Stimulated activated CD8-positive, alpha-beta memory T cell treated with anti-CD3 and anti-CD28 coated beads, Interleukin-4, amount 100 ng/mL, for 1 hour (primary cell): ENCODE measurements at places on chromosomes 5 and 9.

GRCh38 chr5:123093111-123093600 lies 4.1 kb downstream of the PRDM6 start:
- DNase-seq = no peak

DNA sequence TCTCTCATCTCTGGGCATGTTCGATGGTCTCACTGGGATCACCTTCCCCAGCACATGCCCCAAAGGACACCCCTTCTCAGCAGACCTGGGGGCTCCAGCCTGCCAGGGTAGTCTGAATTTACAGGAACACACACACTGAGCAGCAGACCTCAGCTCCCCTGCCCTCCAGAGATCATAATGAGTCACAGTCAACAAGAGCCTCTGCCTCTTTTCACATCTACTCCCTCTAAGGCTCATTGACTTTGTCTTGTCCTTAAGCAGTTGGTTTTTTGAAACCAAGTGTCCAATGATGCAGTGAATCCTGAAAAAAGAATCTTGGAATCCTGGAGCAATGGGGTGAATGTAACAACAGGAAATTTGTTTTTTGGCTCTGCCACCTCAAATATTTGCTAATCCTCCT lies 20.8 kb downstream of the GABBR2 start:
- no peak for DNase-seq

- no peak for DNase-seq
These were observed 300.0 kb upstream of the TAS2R1 start for GRCh38 chr5:9930156-9930555.

DNA sequence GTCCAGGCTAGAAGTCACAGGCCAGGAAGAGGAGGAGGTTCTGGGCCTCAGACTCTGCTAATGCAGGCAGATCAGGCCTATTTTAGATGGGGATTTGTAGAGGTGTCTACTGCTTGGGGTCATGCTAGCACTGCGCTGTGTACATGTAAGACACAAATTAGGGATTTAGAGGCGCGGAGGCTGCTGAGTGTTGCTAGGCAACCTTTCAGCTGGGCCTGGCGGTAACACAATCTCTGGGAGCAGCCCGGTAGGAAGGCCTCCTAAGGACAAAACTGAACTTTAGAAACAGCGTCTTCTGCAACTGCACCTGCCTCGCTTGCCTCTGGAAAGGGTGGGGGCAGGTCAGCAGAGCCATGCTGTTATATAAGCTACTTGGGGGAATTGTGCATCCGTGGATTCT lies 147.9 kb downstream of the MACROH2A1 start:
- DNase-seq = no peak

- DNase-seq = no peak
These were observed 359.0 kb downstream of the SLIT3 start for GRCh38 chr5:168941901-168942300.

DNA sequence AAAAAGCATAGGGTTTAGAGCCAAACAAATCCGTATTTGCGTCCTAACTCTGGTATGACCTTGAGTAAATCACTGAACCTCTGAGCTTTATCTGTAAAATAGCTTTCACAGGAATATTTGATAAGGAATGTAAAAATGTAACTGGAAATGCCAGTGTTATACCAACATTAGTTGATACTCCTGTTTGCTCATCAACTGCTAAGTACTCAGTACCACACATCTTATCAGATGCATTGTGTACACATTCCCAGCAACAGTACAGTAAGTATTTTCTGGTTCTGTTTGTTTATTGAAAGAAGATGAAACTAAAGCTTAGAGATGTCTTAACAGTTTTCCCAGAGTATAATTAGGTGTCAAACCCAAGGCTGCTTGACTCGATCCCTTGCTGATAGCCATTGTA lies 21.5 kb downstream of the SNAPC3 start:
- no peak for DNase-seq

- DNase-seq = no peak
These were observed 109.6 kb downstream of the ZCCHC7 start for GRCh38 chr9:37229882-37230482.

DNA sequence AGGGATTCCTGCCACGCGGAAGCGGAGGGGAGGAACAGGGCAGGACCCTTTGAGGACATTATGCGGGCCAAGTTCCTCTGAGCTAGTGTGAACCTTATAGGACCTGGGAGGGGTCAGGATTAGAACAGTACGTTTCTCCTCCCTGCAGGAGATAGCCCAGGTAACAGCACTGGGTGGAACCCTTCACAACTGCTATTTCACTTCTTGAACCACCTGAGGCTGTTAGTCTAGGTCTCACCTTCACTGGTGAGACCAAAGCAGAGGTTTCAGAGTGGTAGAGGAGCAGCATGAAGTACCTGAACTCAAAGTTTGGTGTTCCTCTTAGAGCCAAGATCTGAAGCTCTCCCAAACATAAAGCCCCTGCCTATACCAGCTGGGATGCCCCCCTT lies 832 bp downstream of the EIF4EBP3 start:
- no peak for DNase-seq

DNA sequence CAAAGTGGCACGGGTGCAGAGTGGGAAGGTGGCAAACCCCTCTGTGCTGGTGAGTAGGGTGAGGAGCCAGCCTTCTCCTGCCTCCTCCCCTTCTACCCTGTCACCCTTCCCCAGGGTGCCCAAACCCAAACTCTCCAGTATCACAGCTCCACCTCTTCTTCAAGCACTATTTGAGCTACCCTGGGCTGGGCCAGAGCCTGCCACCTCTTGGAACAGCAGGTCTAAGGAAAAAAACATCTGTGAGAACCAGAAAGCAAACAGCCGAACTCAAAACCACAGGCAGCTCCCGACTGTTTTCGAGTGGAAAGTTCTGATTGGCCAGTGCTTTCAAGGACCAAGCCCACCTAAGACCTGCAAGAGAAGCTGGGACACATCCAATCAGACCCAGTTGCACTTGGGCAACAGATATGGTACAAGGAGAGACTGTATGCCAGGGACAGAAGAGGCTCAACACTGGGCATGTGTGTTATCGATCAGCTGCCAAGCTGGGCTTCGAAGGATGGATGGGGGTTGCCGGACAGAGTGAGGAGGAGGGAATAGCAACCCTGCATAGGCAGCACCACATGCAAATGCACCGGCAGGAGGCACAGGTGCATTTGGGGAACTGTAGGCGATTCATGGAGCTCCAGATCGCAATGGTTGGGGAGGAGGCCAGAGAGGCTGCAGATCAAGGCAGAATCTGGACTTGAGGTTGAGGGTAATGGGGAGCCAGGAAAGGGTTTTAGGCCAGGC lies 19.7 kb downstream of the ACSL6 start:
- no peak for DNase-seq

- no peak for DNase-seq
These were observed 183.2 kb downstream of the NTRK2 start for GRCh38 chr9:84852617-84853301.

- no peak for DNase-seq
These were observed 414.4 kb downstream of the BRINP1 start for GRCh38 chr9:118954857-118955256.

- DNase-seq = no peak
These were observed 70.3 kb downstream of the UGCG start for GRCh38 chr9:111966861-111967291.

- no peak for DNase-seq
These were observed 95.9 kb upstream of the PCSK1 start for GRCh38 chr5:96528826-96529474.

DNA sequence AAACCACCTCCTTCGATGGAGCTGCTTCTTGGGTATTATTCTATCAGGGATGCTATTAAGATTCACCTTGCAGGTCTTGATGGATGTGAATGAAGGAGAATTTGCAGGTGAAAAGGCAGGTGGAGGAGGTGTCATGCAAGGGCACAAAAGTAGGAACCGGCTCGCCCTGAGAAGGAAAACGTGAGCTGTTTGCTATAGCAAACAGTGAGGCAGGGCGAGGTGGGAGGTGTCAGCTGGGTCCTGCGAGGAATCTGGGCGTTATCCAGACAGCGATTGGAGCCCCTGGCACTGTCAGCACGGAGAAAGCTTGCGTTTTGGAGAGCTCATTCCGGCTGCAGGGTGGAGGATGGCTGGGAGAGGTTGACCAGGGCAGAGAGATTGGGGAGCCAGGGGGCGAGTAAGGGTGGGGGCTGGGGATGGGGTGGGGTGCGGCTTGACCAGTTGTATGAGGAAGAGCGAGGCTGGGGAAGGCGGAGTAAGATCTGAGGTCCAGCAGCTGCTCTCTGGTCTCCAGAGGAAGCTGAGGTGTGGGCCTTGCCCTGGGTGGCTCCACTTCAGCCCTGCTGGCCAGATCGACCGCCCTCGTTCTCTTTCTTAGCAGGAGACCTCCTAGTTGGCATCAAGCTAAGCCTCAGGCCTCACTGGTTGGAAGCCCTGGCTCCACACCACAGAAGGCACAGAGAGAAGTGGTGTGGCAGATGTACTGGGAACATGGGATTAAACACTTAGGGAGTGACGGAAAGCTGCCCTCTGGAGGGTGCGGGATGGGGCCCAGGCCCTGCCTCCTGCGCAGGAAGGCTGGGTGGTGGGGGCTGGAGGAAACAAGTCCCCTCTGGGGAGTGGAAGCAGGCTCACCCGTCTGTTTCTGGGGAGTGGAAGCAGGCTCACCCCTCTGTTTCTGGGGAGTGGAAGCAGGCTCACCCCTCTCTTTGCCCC lies 54.7 kb upstream of the NEURL1B start:
- DNase-seq = no peak

- no peak for DNase-seq
These were observed 38.9 kb downstream of the SLC35D2 start for GRCh38 chr9:96344458-96345180.

DNA sequence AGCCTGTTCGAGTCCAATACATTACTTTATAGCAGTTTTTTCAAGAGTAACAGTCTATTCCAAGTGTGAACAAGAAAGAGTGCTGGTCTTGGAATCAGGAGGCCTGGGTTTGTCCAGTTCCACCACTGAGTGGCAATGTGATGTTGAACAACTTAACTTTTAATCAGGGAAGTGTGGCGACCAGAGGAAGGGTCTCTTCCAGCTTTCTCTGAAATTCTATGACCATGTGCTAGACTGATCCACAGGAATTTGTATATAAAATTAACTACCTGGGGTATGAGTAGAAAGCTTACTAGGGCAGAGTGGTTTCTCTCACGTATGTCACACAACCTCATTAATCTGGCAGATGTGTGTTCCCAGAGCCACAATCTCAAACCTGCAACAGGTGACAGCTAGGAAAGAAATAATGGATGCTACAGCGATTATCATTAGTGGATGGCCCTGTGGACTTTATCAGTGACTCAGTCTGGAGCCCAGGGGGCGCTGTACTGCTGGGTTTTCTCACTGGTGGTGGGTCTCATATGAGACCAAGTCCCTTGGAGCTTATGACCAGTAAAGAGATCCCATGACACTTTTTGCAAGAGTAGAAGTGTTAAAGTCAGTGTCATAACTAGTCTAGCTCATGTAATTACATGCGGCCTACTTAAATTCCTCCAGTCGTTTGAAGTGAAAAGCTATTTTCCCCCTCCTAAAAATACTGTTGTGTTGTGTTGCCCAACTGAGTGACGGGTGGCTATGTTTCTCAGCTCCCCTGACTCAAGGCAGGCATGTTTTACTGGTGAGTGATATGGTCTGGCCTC lies 116.5 kb downstream of the GDNF start:
- no peak for DNase-seq

DNA sequence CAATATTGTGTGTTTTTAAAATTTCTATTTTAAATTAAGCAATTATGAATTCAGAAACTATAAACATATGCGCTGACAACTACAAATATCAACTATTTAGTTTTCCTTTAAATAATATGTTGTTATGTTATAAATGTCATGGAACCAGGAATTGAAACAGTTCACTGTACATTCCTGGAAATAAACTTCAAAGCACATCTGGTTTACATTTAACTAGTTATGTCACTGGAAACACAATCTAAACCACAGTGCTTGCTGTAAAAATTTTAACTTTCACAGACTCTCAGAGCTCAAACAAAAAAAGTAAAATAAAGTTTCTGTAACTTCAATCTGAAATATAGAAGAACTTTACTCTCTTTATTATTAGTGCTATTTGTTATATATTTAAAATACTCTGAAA lies 179.2 kb downstream of the FBN2 start:
- DNase-seq = no peak

GRCh38 chr5:2866662-2867372 lies 115.3 kb upstream of the IRX2 start:
- no peak for DNase-seq

DNA sequence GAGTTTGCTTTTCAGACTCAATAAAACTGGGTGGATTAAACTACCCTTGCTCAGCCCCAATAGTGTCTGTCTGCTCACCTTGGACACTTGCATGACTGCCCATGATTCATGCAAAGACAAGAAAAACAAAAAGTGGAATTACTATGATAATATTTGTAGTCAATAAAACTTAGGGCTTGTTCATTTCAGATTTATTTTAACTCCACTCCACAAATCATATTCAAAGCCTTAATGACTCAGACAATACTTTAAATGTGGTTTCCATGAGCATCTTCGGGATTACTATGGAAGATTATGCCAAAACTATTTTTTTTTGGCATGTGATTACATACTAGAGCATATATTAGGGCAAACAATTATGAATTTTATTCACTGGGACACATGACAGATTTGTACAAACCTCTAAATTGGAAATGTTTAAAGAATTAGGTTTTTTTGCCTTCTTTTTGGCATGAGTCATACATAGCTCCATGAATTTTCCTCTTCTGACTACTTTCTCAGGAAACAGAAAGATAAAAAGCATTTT lies 468.9 kb downstream of the ACTL7B start:
- DNase-seq = no peak

- no peak for DNase-seq
These were observed 1975.2 kb upstream of the C9orf72 start for GRCh38 chr9:29548436-29548835.

GRCh38 chr5:169430671-169431070 lies 129.7 kb upstream of the SLIT3 start:
- DNase-seq = no peak

DNA sequence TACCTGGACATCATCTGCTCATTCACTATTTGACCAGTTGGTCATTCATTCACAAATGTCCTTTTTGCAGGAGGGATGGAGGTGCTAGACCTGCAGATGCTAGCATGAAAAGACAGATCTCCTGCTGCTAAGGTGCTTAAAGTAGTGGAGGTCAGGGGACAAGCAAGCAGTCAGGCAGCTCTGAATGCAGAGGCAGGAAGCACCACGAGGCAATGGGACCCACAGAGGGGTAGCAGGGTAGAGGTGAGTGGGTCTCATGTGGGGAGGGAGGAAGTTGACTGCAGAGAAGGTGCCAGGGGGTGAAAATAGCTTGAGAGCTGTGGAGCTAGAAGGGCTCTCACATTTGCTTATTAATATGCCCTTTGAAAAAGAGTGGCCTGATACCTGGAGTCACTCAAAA lies 25.2 kb downstream of the FXN start:
- no peak for DNase-seq

GRCh38 chr5:19099195-19099594 lies 888.8 kb downstream of the CDH18 start:
- no peak for DNase-seq

- no peak for DNase-seq
These were observed 41.6 kb downstream of the CYSTM1 start for GRCh38 chr5:140216478-140217074.

- no peak for DNase-seq
These were observed 17.5 kb upstream of the INSYN2B start for GRCh38 chr5:169997798-169998197.

- no peak for DNase-seq
These were observed 410.1 kb upstream of the IRX1 start for GRCh38 chr5:3185488-3185887.
